ENCODE measurements at places on chromosomes 7 and 10. TPM values are rescaled to one million over a fixed set of nuclear protein-coding genes. Genes with fewer than 3 reads are reported as not detected.

DNA sequence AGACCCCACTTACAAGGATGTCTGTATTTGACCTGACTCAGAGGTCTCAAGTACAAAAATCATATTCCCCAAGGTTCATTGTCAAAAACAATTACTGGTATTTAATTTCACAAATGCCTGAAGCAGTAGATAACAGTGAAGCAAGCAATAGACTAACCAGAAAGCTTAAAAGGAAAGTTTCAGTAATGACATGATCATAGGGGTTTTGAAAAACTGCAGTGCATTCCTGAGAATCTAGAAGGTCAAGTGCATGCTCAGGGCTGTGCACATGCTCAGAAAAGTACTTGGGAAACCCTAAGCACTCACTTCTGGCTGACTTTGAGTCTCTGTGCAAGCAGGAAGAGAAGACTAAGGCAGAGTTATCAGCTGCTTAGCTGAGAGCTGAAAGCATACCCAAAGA is 27.1 kb downstream of the RASGEF1A start:
- H3K36me3 ChIP-seq = peaks cover 16% of the 10 kb centered on the region
- peaks cover 13% of the 10 kb centered on the region for H3K27me3 ChIP-seq
- DNase-seq = no peak
- H3K27ac ChIP-seq = no peak overlapping the region
- no peak overlapping the region for H3K4me3 ChIP-seq

The LLCFC1 gene
- not detected for total RNA-seq

The WNT8B gene
- total RNA-seq = 1.1 TPM

The PARP12 gene
- 10.5 TPM for total RNA-seq

GRCh38 chr7:99601656-99602310 is 3.7 kb downstream of the TMEM225B start:
- H3K27me3 ChIP-seq = peaks cover 14% of the 10 kb centered on the region
- no peak overlapping the region for H3K4me3 ChIP-seq
- no peaks in the 10 kb centered on the region for H3K36me3 ChIP-seq
- H3K27ac ChIP-seq = no peak overlapping the region

DNA sequence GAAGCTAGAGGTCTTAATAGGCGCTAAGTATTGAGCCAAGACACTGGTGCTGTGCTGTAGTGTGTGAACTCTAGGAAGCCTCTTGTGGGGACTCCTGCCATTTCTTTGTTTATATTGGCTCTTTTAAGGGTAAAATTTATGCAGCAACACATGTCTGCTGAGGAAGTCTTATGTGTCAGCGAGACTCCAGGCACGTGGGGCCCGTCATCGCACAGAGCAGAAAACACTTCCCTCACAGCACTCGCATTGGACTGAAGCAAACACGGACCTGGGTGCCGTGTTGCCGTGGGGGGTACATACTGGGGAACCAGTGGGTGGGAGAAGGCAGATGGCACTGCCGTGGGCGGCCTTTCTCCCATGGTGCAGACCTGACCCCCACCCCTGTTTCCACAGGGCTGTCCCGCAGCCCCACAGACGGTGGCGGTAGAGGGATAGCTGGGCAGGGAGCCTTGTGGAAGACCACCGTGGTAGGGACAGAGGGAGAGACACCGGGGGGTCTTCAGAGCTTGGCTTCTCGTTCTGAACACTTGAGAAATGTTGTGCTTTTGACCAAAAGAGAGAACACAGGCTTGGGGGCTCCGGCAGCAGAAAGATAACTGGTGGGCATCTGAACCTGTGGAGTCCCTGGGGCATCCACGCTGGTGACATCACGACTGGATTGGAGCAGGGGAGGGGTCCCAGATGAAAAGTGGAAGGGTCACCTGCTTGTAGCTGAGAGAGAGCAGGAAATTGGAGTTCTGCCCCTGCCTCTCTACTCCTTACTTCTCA is 284.7 kb upstream of the SHH start:
- no peak overlapping the region for H3K27ac ChIP-seq
- no peak overlapping the region for H3K4me3 ChIP-seq
- no peak for DNase-seq
- peaks cover 4% of the 10 kb centered on the region for H3K27me3 ChIP-seq
- H3K36me3 ChIP-seq = peaks cover 18% of the 10 kb centered on the region

- H3K27me3 ChIP-seq = no peaks in the 10 kb centered on the region
- no peak overlapping the region for H3K4me3 ChIP-seq
- peaks cover 27% of the 10 kb centered on the region for H3K4me1 ChIP-seq
- DNase-seq = no peak
These were observed 205.9 kb upstream of the SVIL start for GRCh38 chr10:29840516-29841276.

- peaks cover 29% of the 10 kb centered on the region for H3K4me1 ChIP-seq
- H3K4me3 ChIP-seq = no peak overlapping the region
- no peaks in the 10 kb centered on the region for H3K27me3 ChIP-seq
These were observed 62.2 kb upstream of the RNF148 start for GRCh38 chr7:122764902-122765301.

- peaks cover 38% of the 10 kb centered on the region for H3K27me3 ChIP-seq
- H3K4me1 ChIP-seq = peaks cover 2% of the 10 kb centered on the region
- H3K27ac ChIP-seq = no peak overlapping the region
- no peak overlapping the region for H3K4me3 ChIP-seq
- no peak for DNase-seq
These were observed 29.9 kb upstream of the ZNF273 start for GRCh38 chr7:64873155-64873500.

DNA sequence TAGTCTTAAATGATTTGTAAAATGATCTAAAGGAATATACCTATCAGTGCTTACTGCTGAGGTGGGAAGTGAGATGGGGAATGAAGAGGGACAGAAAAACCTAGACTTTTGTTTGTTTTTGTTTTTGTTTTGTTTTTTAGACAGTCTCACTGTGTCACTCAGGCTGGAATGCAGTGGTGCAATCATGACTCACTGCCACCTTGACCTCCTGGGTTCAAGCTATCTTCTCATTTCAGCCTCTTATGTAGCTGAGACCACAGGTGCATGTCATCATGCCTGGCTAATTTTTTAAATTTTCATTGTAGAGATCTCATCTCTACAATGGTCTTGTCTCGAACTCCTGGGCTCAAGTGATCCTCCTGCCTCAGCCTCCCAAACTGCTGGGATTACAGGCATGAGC is 116.4 kb upstream of the SEM1 start:
- peaks cover 2% of the 10 kb centered on the region for H3K27me3 ChIP-seq
- no peaks in the 10 kb centered on the region for H3K36me3 ChIP-seq

Data from WTC11 (cell line).